GM06990 (cell line): ENCODE measurements at places on chromosomes 2 and 18.

DNA sequence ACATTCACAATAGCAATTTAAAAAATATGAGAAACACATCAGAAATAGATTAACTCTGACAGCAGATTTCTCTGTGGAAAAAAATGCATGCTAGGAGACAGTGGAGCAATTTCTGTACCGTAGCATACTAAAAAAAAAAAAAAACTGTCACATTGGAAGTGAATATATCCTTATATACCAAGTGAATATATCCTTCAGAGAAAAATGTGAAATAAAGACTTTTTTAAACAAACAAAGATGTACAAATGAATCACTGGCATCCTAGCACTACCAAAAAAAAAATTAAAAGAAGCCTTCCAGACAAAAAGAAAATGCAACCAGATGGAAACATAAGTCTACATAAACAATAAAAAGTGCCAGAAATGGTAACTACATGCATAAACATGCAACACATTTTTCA lies 169.4 kb downstream of the NBAS start:
- no peak for DNase-seq

DNA sequence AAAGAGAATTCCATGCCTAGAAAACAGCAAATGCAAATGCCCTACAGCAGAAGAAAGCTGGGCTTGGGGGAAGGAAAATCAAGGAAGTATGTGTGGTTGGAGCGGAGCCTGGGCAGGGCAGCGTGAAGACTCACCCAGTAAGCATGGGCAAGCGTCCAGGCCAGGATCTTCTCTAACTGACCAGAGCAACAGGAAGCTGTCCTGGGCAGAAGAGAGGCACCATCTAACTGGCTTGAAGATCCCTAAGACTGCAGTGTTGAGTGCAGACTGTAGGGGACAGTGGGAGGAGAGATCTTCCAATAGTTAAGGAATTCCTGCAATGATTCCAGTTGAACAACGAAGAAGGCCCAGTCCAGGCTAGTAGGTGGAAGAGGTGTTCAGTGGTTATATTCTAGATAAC lies 57.9 kb downstream of the NXPH2 start:
- DNase-seq, result no peak

DNA sequence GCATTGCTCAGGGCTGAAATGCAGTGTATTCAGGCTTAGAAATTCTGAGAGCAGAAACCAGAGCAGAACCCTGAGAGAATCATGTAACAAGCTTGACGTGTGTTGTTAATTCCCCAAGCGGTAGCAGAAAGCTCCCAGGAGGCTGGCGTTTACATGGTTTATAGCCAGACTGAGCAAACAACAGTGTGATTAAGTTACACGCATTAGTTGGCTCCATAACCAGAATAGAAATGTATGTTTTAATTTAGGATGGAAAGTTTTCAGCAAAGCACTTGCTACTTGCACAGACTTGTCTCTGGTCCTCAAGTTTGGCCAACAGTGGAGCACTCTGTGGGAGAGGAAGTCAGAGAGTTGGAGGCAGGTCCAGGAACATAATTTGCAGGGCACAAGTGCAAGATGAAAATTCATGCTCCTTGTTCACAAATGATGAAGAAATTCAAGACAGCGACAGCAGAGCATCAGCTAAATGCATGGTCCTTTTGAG lies 69.3 kb downstream of the MAPK4 start:
- no peak for DNase-seq

DNA sequence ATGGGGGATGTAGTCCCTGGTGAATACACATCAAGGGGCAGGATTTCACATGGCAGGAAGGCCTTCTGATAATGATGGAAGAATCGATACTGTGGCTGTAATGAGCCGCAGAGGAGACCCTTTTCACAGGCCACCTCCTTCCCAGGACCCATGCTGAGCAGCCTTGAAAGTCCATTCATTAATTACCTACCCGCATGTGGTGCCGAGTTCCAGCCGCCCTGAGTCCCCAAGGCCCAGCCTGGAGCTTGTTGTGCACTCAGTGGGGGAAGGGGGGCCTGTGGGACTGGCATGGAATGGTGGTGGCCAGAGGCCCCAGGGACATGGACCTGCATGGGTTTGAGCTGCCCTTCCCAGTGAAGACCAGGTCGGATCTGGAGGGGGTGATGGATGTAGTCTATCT lies 25.5 kb downstream of the ASB18 start:
- DNase-seq, result no peak

DNA sequence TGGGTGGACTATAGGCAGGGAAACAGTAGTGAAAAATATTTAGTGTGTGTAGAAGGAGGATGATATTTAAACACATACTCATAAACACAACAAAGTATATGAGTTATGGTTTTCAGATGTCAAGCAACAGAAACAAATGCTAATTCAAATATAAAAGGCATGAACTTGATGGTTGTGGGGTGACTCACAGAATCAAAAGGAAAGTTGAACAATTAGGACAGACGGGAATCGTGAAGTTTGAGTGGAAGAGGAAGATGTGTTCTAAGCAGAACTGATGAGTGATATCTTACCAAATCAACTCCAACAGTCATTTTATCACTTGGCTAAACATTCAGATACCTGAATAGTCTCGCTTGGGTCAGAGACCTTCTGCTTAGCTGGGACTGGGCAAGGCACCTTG lies 53.6 kb upstream of the ITGA6 start:
- no peak for DNase-seq

GRCh38 chr2:80926168-80926567 lies 621.6 kb upstream of the LRRTM1 start:
- no peak for DNase-seq

- peak; percentile 46 for DNase-seq
Measured at GRCh38 chr2:10413991-10414451, 34.1 kb downstream of the ODC1 start.

- DNase-seq, result no peak
Measured at GRCh38 chr2:132033365-132033764, 128.4 kb downstream of the ANKRD30BL start.

DNA sequence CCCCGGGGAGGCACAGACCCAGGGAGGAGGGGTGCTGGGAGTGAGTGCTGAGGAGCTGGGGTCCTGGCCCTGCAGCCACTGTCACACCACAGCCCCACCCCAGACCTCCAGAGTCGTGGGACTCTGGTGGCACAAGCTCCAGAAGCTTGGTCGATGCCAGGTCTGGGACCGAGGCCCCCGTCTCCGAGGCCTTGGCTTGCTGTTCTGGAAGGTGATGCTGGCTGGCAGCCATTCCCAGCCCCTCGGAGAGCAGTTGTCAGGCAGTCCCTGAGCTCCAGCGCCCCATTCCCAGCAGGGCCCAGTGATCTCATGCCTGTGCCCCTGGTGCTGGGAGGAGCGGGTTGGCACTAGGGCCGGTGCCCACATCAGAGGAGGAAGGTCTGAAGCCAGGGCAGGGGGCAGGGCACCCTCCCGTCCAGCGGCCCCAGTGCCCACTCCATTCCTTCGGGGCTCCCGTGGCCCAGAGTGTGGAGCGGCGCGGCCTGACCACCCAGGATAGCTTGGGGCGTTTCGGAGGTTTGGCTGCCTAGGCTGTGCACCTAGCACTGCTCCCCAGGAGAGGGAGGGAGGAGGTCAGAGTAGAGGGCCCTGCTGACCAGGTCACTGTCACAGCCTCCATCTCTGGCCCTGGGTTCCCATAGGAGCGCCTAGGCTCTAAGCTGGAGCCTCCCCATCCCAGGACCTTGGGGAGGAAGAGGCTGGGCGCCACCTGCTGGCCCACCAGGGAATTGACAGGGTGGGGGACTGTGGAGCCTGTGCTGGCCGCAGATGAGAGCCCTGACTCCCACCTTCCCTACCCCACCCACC lies 16.8 kb upstream of the ALPI start:
- no peak for DNase-seq

DNA sequence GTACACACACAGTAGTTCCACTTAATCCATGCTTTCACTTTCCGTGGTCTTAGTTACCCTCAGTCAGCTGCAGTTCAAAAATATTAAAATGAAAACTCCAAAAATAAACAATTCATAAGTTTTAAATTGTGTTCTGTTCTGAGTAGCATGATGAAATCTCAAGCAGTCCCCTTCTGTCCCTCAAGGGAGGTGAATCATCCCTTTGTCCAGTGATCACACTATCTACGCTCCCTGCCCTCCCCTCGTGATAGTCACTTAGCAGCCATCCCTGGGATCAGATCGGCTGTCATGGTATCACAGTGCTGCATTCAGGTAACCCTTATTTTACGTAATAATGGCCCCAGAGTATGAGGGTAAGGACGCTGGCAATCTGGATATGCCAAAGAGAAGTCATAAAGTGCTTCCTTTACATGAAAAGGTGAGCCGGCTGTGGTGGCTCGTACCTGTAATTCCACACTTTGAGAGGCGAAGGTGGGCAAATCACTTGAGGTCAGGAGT lies 5.8 kb upstream of the RTN4 start:
- DNase-seq, result no peak

DNA sequence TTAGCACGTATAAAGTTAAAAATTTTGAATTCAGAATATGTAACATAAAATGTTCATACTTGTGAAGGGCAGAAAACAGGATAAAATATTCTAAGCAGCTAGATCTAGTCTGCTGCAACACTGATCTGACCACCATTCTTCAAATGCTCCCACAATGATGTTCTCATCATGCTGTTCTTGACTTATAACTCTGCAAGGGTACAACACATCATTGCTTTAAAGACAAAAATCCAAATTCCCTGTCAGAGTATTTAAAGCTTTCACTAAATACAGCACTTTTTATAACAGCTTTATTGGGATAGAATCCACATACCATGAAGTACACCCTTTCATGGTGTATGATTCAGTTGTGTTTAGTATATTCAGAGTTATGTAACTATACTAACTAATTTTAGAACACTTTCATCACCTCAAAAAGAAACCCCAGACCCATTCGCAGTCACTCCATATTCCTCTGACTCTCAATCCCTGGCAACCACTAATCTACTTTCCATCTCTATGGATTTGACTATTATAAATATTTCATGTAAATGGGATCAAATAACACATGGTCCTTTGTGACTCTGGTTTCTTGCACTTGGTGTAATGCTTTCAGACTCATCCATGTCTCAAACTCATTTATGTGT lies 56.4 kb downstream of the MAP4K3 start:
- no peak for DNase-seq

DNA sequence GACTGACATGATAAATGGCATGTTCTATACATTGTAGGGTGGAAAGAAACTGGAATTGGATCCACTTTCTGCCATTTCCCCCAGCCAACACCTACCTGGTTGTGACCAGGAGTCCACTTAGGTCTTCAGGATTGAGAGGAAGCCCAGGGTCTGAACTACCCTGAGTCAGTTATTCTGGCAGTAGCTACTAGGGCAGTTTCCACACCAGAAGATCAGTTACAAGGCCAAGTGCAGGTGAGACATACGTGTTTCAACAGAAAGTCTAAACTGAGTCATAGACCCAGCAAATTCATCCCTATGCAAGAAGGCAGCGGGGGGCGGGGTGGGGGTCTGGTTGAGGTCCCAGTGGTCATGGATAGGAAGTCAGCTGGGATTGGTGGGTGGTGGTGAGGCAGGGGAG lies 21.9 kb downstream of the ANTXR1 start:
- DNase-seq, result no peak

DNA sequence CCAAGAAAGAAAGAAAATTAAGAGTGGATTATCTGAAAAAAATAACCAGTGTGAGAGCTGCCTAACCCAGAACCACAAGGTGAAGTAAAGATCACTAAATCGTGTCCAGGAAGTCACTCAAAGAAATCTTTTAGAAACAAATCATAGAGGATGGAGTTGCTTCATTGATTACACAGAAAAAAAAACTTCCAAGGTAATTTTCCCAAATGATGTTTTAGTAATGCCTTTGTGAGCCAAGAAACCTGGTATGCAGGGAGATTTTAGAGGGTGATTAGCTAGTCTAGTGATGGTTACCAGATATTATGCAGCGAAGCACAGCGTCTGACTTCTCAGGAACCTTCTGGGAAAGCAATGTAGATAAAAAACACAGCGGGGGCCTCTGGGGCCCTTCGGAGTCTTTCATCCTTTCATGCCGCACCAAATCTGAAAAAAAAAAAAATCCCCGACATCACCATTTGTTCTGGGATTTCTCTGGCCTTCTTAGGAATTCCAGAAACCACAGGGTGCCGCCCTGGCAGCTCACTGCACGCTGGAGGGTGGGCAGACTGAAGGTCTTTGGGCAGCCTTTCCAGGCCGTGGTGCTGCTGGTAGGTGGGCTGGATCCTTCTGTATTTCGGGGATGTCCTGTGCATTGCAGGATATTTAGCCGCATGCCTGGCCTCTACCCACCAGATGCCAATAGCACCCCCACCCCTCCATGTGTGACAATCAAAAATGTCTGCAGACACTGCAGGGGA lies 17.3 kb downstream of the ALPK2 start:
- DNase-seq, result no peak
